NCI-H526 (cell line): ENCODE measurements at places on chromosomes 4 and X.

- no peak for DNase-seq
Measured at GRCh38 chrX:124895947-124896346, 423.7 kb upstream of the TEX13C start.

DNA sequence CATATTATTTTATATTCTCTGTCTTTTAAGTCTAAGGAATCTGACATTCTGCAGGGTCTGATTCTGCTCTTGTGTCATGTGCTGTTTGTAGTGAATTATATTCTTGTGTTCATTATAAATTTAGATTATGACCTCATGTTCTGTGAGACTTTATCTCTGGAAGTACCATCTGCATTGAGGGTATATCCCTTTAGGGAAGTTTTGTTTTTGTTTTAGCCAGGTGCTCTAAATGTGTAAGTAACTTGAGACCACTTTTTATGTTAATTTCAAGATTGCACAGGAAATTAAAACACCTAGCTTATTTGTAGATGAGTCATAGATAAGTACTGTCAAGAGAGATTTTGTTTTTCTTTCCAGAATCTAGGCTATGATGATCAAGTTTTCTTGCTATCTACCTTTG lies 35.0 kb upstream of the DKK2 start:
- no peak for DNase-seq

- no peak for DNase-seq
Measured at GRCh38 chrX:102739657-102740056, 19.1 kb downstream of the GPRASP3 start.

DNA sequence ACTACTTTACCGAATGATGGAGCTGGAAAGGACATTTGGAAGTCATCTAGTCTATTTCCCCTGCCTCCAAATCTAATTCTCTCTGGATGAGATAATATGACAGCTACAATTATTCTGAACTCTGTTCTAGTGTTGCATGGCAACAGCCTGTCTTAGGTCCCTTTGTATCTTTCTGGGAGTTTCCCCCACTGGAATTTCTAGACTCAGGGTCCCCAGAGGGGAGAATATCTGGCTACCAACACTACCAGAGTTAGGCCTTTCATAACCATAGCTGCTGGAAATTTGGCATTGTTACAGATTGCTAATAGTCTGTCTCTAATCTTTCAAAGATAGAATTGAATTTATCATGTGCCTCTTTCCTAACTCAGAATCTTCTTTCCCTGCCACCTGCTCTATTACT lies 4.5 kb downstream of the MSN start:
- no peak for DNase-seq

DNA sequence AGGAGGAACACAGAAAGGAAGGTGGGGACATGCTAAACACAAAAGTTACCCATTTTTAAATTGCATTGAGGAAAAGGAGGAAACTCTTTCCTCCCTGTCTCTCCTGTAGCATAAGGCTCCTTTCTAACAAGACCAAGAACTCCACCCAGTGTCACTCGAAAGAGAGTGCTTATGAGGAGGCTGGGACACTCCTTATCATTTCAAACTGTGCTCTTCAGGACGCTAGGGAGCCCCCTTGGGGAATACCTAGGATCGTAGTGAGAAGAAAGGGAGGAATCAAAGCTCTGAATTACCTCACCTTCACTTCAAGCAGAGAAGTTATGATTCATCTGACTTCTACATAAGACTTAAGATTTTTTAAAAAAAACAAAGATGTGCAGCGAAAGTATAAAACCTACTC lies 65.5 kb downstream of the F9 start:
- DNase-seq, result no peak

DNA sequence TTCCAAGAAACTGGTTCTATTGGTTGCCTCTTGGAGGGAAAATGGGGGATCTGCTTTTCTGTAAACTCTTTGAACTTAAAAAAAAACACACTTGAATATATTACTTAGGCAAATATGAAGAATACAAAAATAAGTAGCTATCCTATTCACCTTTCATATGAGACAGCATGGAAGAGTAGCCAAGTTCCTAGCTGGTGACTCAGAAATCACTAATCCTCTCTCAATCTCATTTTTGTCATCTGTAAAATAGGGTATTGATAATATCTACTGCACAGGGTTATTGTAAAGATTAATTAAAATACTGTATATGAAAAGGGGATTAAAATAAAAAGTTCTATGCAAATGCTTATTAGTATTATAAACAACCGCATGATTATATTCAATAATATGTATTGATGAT lies 12.7 kb downstream of the MGARP start:
- DNase-seq, result no peak

DNA sequence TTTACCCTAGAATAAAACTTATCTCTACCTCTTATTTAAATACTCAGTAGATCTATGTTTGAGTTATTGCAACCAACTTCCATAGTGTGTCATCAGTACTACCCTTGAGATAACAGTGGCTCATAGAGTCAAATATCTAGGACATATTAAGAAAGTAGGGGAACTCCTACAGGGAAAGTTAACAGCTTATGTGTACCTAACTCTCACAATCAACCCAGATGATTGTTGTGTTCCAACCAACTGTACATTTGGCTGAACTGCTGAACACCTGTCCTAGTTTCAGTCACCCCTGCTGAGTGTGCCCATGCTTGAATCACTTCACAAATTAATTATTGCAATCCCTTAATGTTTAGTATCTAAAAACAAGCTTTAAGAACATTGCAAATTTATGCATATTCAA lies 244.2 kb upstream of the GRID2 start:
- no peak for DNase-seq

GRCh38 chr4:109728385-109728784 lies 1.5 kb downstream of the PLA2G12A start:
- peak; percentile 22 for DNase-seq

DNA sequence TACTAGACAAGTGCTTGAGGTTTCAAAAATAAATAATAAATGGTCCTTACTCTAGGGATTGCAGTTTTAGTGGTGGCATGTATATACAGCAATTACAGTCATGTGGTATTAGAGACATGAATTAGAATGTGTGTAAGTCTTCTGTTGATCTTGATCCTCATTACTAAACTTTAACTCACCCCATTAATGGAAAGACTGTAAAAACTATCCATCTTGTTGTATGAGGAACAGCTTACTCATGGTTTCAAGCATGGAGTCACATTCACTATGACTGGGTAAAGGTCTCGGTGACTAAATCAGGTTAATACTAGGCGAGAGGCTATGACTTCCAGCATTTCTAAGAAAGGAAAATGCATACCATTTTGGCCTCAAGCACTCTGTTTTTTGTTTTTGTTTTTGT lies 107.0 kb upstream of the HPGD start:
- DNase-seq, result no peak

- DNase-seq, result no peak
Measured at GRCh38 chr4:83067058-83067639, 32.2 kb downstream of the COPS4 start.

DNA sequence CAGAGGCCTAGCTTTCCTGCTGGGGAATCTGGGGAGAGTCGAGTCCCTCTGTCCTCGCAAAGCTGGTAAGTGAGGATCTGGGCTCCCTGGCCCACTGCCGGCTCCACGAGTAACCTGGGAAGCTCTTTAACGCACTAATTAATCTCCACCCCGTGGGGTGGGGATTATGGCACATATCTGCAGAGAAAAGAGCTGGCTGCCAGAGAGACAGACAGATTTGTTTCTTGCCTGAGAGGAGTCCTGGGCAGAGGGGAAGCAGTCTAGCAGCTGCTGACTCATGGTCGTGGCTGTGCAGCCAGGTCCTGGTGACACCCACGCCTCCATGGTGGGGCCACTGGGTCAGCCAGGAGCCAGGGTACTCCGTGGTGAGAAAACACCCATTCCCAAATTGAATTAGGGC lies 14.0 kb downstream of the SORCS2 start:
- DNase-seq, result no peak

GRCh38 chr4:26992657-26993361 lies 132.2 kb downstream of the STIM2 start:
- DNase-seq, result no peak

DNA sequence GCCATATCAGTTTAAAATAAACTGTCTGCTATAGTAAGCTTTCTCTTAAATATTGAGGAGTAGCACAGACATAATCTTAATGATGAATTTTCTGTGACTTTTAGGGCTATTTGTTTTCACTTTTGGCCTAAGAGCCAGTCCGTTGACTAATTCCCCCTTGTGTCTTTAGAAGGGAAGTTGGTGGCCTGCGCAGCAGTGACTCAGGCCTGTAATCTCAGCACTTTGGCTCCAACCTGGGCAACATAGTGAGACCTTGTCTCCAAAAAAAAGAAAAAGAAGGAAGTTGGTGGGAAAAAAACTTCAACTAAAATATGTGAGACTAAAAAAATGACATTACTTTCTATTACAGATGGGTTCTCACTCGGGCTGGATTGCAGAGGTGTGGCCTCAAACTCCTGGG lies 3.4 kb downstream of the NCAPG start:
- DNase-seq, result no peak
